Activated CD4-positive, alpha-beta T cell treated with anti-CD3 and anti-CD28 coated beads for 24 hours (primary cell): ENCODE measurements at places on chromosomes 12 and 14.

- DNase-seq = peak; percentile 77
Measured at GRCh38 chr12:132761921-132762583, 420 bp upstream of the ANKLE2 start.

GRCh38 chr14:76109087-76109880 is 42.4 kb upstream of the GPATCH2L start:
- DNase-seq = no peak

- DNase-seq = no peak
Measured at GRCh38 chr12:63078906-63079305, 72.1 kb downstream of the AVPR1A start.

DNA sequence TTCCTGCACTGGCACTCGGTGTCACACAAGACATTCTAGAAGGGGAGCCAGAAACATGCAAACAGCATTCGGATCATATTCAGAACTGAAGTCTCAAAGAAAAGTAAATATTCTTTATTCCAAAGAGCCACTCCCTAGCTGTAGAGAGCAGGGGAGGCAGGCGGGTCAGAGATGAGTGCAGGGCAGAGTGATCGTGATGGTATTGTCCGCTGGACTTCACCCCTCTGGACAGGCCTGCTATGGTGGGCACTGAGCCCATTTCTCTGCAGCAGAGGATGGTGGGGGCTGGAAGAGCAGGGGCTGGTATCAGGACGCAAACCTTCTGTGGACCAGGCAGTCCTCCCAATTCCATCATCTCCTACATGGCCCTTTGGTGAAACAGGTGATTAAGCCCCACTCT is 25.6 kb downstream of the IRF2BPL start:
- no peak for DNase-seq

DNA sequence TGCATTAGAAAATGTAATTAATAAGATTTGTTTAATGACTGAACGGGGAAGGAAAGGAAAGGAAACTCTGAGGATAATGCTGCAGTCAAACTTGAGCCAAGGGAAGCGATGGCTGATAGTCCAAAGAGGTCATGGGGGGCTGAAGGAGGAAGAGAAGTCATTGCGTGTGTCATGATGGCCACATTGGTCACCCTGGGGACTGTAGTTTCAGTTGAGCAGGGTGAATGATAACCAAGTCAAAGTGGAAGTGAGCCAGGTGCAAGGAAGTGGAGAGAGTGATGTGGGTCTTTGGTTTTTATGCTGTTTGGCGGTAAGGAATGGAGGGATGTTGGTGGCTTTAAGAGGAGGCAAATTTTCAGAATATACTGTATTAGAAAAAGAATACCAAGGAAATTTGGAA is 21.6 kb downstream of the C12orf75 start:
- no peak for DNase-seq

- DNase-seq = no peak
Measured at GRCh38 chr12:81365284-81365683, 287.4 kb downstream of the ACSS3 start.
